GM20000 (cell line): ENCODE measurements at places on chromosomes 12 and 14.

DNA sequence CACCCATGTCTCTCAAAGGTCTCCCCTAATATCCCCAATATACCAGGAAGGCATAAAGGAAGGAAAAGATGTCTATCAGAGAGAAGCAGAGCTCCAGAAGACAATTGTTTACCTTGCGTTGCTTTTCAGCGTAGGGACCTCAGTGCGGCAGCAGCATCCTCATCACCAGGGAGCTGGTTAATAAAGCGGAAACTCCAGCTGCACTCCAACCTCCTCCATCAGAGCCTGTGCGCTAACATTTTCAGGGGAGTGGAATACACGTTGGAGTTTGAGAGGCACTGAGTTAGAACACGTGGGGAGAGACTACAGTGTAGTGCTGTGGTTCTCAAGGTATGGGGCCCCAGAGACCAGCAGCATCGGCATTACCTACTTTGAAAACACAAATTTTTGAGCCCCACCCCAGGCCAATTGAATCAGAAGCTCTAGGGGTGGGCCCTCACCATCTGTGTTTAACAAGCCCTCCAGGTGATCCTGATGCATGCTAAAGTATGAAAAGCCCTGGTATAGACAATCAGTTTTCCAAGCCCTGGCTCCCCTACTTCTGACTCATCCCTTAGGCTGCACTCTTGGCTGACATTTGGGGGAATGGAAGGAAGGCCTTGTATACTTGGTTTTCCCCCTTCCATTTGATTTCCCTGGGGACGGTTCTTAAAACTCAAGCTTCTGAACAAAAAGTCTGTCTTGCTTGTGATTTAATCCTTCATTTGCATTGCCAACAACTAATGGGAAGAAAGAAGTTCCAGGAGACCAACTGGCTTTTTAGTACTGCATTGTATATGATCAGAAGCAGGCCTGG lies 419.0 kb upstream of the CCDC196 start:
- DNase-seq = no peak

DNA sequence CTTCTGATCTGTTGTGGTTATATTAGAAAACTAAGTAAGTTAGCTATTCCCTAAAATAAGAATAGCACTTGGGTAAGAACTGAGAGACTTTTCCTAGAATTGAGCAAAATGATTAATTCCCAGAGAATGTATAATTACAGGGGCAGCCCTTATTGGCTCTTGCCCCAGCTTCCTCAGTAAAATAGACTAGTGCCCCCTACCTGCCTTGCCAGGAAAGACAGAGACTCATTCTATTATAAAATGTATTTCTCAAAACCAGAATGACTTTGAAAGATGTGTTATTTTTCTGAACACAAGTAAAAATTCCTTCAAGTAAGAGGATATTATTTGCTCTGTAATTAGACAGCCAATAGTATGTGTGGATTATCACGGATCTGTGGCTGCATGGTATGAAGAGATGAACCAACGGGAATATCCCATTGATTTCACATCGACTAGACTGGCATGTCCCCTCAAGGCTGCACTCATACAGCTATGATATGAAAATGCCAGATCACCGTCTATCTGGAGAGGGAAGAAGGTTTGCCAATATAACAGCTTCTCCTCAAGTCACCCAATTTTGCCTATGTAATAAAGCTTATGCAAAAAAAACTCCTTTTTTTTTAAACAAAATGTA lies 7.4 kb upstream of the GLRX5 start:
- peak; percentile 49 for DNase-seq

DNA sequence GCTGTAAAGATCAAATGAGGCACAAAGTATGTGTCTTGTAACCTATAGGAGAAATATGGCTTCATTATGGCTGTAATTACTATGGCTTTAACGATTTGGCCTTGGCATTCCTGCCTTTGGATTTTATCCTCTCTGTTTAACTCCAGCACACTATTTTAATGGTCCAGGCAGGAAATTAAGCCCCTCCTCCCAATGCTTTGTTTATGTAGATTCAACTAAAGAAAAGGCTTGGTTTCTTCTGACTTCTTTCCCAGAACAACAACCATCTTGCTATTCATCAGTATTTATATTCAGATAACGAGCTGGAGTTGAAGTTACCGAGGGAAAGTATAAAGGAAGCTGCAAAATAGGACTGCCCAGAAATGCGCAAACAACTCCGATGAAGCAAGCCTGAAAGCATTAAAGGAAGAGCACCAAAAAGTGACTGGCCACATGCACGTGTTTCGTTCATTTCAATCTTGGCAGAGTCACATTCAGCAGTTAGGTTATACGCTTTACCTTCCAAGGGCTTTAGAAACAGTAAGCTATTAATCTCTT lies 104.6 kb downstream of the NELL2 start:
- DNase-seq = no peak

- peak; percentile 65 for DNase-seq
Observed at GRCh38 chr14:90061685-90062126, at the start of gene KCNK13. Gene KCNK13, plus strand, starts transcription at chr14:90061994. Its CDS starts 212 bp downstream, at chr14:90062206.

- DNase-seq = no peak
Observed at GRCh38 chr12:4584896-4585295, 22.9 kb downstream of the DYRK4 start.

GRCh38 chr12:84910549-84911241 lies 1.9 kb downstream of the SLC6A15 start:
- DNase-seq = no peak

DNA sequence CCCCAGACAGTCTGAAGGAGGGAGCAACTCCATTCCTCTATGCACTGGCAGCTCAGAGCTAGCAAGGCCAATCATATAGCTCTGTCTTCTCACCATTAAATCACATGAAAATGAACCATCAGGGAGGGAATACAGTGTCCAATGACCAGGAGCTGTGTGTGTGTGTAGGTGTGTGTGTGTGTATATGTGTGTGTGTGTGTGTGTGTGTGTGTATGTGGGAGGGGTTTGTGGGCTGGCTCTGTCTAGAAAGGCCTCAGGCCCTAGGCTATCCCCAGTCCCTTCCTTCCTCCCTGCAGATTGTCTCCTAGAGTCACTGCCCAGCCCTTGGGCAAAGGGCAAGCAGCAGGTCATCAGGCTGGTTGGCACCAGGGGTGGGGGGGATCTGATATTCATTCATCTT lies 5.7 kb upstream of the SUSD6 start:
- DNase-seq = no peak

GRCh38 chr14:57461777-57462320 lies 31.8 kb downstream of the CCDC198 start:
- DNase-seq = no peak

DNA sequence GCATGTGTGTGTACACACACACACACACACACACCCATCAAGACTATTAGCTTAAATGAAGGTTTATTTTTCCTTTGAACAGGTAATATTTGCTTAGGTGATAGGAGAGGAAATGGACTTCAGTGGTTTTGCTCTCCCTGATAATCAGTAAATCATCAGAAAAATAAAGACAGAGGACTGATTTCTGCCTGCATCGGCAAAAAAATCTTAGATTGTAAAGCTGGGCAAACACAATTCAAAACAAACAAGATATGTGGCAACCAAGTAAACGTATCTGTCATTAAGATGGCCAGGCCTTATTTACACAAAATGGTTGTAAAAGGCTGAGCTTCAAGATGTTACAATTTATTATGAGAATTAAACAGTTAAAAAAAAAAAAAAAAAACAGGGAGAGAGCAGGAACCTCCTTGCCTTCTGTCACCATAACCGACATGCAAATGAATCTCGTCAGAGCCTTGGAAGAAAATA lies 31.3 kb downstream of the PRKD1 start:
- DNase-seq = no peak

DNA sequence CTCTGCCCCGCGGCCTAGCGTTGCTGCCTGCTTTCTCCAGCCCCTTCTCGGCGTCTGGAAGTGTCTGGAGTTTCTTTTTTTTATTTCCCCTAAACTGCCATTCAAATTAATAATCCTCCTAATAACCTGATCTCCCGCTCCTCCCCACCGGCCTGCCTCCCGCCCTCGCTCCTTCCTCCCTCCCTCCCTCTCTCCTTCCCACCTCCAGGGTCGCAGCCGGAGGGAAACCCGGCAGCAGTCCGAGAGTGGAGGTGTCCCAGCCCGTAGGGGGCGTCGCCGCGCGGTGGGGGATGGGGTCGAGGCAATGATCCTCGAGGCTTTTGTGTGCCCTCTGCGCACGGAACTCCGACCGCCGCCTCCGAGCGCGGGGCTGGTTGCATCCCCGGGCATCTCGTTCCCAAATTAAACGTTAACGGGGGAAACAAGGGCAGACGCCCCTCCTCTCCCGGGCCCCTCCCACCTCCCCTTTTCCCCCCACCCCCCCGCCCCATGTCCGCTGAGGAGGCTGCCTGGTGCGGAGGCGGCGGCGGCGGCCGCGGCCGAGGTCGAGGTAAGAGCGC lies 1.0 kb upstream of the SOCS2 start:
- DNase-seq = peak; percentile 77

GRCh38 chr12:14770496-14771461 lies 32.5 kb downstream of the WBP11 start:
- DNase-seq = peak; percentile 70

- DNase-seq = no peak
Observed at GRCh38 chr14:97382616-97383226, 585.5 kb downstream of the VRK1 start.

DNA sequence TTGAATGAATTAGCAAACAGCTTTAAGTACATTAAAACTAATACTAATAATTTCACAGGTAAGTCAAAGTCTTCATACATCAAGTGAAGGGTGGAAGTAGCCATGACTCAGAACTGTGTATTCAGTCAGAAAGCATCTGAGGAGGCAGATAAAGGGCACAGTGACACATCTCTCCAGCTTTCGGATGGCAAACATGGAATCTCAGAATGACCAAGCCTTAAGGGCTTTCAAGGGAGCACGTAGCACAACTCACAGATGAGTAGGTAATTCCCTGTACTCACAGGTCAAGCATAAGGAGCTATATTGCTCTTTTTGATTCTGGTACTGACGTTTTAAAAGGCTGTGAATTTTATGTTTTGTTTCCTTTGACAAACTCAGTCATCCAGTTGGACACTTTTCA lies 56.0 kb downstream of the MDGA2 start:
- DNase-seq = no peak

DNA sequence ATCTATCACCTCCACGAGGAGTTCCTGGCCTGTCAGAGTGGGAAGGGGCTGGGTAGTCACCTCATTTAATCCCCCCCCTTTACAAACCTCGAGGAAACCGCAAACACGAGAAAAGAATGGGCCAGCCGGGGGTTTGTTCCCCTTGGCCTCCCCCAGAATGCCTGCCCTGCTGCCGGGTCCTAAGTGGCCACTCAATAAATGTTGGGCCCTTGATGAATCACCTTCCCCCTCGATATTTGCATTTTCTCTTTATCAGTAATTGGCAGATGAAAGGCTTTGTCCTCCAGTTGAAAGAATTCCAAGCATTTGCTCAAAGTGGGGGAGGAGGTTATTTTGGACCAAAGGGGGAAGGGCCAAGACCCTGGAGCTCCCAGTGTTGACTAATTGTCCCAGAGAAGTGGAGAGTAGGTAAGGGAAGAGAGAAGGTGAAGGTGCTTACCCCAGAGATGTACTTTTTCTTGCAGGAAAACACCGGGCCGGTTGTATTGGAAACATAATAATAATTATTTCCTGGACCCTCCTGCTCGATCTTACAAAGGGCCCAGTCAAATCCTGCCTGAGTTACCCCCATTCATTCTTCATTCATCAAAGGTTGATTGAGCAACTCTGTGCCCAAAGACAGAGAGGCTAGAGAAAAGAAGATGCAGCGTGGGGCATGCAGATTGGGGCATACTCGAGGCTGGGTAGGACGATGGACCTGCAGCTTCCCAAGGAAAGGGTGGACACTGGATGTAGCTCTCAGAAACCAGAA lies 1.9 kb upstream of the KDM2B start:
- DNase-seq = no peak

- DNase-seq = no peak
Observed at GRCh38 chr14:57831981-57832380, 33.9 kb downstream of the SLC35F4 start.

- DNase-seq = no peak
Observed at GRCh38 chr12:50981319-50982239, 29.2 kb downstream of the HIGD1C start.

DNA sequence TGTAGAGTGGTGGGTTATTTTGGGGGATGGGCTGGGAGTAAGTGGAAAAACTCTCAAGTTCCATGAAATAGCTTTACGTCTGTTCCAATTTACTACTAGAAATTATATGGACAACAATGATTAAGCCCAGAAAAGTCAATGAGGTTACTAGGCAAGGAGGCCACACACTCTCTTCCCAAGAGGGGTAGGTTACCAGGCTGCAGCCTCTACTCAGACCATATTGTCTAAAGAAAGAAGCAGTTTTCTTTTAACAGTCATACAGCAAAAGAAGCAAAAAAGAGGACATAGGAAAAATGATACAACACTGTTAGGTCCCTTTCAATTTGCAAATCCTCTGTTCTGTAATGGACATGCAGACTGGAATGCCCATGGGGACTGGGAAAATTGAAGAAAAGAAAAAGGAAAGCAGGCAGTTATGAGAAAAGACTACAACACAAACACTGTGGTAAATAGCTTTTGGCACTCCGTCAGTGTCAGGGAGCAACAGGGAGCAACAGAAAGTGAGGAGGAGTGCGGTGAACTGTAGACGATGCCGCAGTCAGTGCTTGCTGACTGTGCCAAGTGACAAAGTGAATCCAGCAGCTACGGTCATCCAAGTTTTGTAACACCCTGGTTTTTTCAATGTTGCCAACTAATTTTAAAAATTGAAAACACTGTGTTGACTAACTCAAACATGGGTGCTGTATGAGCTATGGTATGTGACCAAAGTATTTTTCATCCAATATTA lies 39.8 kb upstream of the HMGA2 start:
- DNase-seq = no peak

GRCh38 chr14:89067293-89067972 lies 243.0 kb downstream of the TTC8 start:
- no peak for DNase-seq

DNA sequence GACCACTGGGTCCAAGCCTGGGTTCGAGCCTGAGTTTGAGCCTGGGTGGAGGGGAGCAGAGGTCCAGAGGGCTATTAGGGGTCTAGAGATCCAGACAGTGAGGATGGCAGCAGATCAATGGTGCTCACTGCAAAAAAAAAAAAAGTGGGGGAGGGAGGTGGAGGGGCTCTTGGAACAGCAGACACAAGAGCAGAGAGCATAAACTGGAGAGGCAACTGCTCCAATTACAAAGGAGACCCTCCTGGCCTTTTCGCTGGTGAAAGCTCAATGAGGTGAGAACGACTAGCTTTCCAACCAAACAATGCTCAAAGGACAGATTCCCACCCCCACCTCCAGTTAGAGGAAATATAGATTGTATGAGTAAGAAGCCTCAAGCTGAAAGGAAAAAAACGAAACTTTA lies 124.2 kb upstream of the TSPAN8 start:
- DNase-seq = no peak

GRCh38 chr12:95972832-95973456 lies 23.2 kb downstream of the HAL start:
- no peak for DNase-seq

DNA sequence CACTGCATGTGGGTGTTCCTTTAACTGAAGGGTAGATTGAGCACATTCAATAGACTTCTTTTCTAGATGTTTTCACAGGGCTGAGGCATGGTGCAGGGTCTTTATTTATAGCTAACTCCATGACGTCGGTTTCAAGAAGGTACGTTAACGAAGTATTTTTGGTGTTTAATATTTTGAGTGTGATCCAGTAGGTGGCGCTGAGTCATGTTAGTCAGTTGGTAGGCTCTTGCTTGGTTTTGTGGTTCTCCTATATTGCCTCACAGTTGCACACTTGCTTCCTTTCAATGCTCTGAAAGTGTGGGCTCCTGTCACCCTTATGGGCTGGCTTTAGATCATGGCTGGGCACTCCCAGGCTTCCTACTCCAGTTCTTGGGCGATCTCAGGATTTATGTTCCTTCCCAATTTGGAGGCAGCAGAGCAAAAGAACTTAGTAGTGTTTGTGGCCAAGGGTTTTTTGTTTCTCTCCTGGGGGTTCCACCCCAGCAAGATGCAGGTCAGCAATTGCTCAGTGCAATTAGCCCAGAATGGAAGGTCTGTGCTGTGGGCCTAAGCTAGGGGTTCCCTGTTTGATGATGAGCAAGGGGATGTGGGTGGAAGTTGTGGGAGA lies 471.6 kb upstream of the FOXG1 start:
- DNase-seq = no peak
